ENCODE measurements at places on chromosomes 2 and 18.

- DNase-seq: peak; percentile 52
Observed at GRCh38 chr18:49874238-49874637, 60.9 kb upstream of the ACAA2 start.

- DNase-seq: peak; percentile 8
Observed at GRCh38 chr2:70822843-70823242, 2.4 kb upstream of the CLEC4F start.

DNA sequence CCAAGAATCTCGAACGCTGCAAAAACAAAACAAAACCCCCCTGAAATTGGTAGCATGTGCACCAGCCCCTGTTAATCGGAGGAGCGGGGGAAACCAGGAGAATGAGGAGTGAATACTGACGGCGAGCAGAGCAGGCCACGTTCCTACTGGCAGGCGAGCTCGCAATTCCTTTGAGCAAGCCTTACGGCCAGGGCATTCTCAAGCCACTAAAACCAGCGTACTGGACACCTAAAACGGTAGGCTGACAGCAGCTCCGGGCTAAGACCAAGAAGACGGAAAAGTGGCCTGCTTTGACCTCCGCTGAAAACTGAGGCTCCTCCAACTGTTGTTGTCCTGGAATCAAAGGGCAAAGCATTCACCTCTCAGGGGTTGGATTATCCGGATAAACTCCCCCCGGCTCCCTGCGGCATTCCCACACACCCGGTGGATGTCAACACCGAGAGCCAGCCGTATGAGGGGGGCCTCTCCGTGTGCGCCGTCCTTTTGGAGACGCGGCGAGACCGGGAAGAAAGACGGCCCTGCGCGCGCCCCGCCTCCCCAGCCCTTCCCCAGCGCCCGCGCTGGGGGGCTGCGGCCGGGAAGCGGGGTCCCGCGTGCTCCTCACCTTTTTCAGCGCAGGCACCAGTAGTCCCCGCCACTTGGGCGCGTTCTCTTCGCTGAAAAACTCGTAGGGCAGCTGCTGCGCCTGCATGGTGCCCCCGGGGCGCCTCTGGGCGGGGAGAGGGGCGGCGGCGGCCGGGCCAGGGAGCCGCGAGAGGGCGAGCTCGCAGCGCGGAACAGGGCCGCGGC lies 925 bp downstream of the SOS1 start:
- DNase-seq: peak; percentile 76

DNA sequence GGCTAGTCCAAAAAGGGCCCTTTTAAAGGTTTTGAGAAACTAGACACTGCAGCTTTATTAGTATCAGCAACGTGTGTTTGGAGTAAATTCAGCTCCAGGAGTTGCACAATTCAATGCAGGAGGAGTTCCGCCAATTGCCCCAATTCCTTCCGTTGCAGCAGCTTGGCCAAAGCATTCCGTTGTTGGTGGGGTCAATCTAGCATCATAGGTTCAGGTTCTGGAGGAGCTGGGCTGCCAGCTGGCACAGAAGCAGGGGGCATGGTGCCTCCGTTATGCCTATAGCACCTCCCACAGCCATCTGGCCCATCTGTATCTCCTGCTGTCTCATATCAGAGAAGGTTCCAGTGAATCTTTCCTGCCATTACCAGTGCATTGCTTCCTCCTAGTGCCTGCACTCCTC lies 55.4 kb downstream of the REL start:
- DNase-seq: no peak

- DNase-seq: no peak
Observed at GRCh38 chr2:100281521-100282438, 40.5 kb downstream of the LONRF2 start.

DNA sequence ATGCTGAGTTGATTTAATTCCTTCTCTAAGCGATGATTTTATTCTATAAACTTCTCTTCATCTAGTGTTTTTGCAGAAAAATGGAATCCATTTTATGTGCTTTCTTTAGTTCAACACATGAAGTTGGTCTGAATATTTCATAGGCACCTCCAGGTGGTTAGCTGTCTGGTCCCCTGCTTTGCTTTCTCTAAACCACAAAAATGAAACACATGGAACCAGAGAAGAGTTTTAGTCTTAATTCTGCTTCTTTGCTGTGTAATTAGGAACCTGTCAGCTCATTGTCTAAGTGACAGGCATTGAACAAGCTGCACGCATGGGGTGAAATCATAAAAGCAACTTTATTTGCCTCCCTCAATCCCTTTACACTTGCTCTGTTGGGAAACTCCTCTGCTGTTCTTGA lies 150.4 kb downstream of the PIK3C3 start:
- no peak for DNase-seq

GRCh38 chr2:31729065-31729439 lies 148.3 kb upstream of the SRD5A2 start:
- peak; percentile 7 for DNase-seq

DNA sequence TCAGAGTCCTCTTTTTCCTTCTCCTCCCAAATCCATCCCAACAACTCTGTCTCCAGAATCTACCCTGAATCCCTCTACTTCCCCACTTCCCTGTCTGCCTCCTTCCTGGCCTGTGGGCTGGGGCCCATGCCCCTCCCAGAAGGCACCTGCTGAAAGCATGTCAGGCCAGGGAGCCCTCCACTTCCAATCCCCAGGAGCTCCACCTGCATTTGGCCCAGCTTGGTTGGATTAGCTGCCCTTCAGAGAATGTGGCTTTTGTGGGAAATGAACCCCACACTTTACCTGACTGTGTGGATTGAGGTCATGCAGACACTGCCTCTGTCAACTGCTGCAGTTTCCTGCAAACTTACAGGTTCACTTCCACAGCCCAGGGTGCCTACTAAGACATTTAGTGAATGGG lies 58.5 kb downstream of the ACOXL start:
- DNase-seq: no peak

GRCh38 chr2:230650585-230651137 lies 62.0 kb upstream of the CAB39 start:
- DNase-seq: peak; percentile 71

- DNase-seq: no peak
Observed at GRCh38 chr18:76350134-76351025, 144.7 kb downstream of the ZNF516 start.

DNA sequence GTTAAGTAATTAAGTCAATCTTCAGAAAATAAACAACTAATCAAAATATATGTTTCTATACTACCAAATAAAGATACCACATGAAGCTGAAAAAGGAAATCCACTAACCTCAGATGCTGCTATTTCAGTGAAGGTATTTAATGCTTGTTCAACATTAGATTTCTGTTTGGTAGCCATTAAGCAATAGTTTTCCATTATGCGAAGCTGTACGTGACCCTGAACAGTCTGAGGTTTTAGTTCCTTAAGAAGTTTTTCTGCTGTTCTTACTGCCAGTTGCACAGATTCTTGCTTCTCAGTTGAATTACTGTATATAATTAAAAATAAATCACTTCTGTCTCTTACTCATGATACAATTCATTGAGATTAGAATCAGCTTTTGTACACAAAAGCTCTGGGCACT lies 65.4 kb downstream of the TTC21B start:
- no peak for DNase-seq

GRCh38 chr2:114880046-114880445 lies 437.6 kb downstream of the DPP10 start:
- no peak for DNase-seq

DNA sequence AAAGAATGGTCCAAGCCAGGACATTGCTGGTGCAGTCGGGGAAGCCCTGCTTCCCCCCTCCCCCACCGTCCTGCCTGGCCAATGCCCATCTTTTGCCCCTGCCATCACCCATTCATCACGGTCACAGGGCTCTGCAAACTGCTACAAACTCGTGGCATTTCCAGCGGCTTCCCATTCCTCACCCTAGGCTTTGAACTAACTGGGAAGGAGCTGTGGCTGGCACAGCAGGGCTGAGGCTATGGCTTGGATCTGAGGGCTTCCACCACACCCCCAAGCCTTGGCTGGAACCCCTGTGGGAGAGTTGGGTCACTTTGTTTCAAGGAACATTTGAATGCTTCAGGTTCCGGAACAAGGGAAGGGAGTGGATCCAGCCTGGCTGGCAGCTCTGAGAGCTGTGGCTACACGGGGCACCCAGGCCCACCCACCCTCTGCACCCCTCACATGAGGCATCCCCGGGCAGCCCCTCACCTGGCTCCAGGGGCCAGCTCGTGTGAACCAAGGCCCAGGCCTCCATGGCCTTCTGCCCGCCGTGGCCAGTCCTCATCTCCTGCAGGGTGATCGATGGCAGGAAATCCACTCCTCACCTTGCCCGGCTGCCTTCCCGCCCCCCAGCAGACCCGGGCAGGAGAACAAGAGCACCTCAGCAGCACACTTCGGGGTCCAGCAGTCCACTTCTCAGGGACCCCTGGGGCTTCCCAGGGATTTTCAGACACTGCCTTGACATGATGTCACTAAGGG lies 58.8 kb upstream of the OTOS start:
- DNase-seq: no peak

DNA sequence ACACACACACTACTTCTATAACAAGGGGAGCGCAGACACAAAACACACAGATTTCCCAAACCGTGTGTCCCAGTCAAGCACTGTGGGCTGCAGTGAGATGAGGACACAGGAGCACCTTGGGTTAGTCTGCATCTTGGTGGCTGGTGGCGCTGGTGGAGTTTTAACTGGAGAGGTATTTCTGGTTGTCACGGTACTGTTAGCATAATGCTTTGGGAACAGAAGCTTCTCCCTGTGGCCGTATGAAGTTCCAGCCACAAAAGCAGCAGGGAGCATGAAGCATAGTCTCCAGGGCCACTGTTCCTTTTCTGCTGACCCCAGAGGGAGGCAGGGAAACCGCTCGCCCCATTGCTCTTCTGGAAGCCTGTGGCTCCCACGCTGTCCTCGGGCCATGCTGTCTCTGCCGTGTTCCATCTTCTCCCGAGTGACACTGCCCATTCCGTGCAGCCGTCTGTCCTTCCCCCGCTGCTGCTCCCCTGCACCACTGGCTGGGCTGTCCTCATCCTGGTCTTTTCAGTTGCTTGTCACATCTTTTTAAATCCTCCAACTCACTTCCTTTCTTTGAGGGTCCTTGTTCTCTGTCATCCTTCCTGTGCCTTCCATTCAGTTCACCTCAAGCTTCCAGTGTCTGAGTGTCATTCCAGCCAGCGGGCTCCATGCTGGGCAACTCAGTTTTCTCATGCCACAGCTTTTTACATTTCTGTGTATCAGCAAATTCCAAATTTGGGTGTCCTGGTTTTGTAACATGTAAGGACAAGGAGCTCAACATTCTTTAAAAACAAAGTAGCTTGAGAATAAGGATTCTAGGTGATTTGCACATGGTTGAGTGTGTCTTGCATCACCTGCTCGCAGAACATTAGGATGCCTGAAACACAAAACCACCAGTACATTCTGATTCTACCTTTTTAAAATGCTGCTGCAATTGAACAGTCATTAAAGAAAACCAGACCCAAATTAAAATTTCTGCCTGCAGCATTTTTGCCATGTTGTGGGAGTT lies 125.0 kb downstream of the MTCL1 start:
- DNase-seq: no peak

- peak; percentile 88 for DNase-seq
Observed at GRCh38 chr2:24365051-24365450, 4.7 kb upstream of the ITSN2 start.

GRCh38 chr18:25047421-25047820 lies 304.5 kb downstream of the ZNF521 start:
- no peak for DNase-seq

DNA sequence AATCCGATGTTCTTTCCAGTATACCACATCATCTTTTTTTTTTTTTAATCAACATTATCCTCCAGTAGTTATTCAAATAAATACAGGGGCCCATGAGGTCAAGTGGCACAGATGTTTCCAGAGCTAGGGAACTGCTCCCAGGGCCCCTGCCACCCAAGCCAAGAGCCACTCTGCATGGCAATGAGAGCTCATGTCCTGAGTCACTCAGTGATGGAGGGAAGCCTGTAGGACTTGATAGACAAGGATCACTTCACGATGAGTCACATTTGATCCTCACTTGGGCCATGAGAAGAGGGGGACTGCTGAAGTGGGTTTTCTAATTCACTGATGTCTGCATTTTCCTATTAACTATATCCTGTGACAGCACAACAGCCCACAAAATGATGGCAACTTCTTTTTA lies 127.0 kb upstream of the PKDCC start:
- DNase-seq: no peak

- DNase-seq: no peak
Observed at GRCh38 chr18:42164556-42164955, 209.5 kb downstream of the PIK3C3 start.

DNA sequence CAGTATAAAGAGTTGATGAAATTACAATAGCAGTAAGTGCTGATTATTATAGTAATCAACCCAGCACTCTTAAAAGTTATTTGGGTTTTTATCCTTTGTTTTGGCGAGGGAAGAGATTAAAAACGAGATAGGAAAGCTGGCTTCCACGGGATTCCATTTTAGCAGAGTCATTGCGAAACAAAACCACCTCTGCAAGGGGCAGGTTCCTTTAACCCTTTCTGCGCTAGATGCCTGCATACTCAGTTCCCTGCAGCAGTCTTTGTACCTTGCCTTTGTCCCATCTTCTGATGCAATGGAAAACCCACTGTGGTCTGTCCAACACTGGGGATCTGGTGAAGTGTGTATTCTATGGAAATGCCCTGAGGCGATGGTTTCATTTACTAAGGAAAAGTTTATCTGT lies 2.7 kb downstream of the YPEL5 start:
- DNase-seq: peak; percentile 29

- DNase-seq: no peak
Observed at GRCh38 chr18:75238100-75238499, 27.5 kb downstream of the TSHZ1 start.

DNA sequence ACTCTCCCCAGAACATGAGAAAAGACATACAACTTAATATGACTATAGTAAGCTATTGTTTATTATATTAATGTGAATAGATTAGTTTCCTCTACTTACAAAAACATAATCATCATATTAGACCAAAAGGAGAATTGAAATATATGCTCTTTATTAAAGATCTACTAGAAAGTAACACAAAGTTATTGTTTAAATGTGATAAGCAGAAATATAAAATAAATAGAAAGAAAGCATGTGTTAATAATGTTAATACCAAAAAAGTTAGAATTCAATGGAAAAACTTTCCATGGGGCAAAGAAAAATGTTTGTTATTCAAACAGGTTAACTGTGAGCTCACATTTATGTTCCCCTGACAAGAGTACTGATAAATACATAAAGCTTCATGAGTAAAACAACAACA lies 421.4 kb upstream of the UBE2E3 start:
- no peak for DNase-seq

- DNase-seq: peak; percentile 36
Observed at GRCh38 chr2:42917425-42917927, 125.1 kb upstream of the HAAO start.

GRCh38 chr2:46569061-46569560 lies 89.7 kb downstream of the TMEM247 start:
- peak; percentile 89 for DNase-seq

- no peak for DNase-seq
Observed at GRCh38 chr18:39403121-39403520, 1837.5 kb upstream of the CELF4 start.

DNA sequence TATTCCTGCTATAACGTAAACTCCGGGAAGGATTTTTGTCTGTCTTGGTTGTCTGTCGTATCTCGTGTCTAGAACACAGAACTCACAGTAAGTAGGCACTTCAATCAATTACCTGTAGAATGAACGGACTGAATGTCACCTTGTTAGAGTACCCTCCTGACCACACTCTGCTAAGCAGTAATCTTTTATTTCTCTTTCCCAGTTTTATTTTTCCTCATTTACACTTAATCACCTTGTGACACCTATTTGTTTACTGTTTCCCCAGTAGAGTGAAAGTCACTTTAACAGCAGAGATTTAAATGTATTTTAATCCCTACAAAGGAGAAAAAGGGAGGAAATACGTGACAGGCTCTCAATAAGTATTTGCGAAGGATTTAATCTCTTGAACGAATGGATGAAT lies 514 bp upstream of the EPB41L5 start:
- DNase-seq: no peak
